CD4-positive, alpha-beta T cell treated with Interferon alpha-2 for 1 hour (primary cell): ENCODE measurements at places on chromosomes 12 and 14.

GRCh38 chr14:90301668-90302090, 30.1 kb downstream of the NRDE2 start:
- no peak for DNase-seq

DNA sequence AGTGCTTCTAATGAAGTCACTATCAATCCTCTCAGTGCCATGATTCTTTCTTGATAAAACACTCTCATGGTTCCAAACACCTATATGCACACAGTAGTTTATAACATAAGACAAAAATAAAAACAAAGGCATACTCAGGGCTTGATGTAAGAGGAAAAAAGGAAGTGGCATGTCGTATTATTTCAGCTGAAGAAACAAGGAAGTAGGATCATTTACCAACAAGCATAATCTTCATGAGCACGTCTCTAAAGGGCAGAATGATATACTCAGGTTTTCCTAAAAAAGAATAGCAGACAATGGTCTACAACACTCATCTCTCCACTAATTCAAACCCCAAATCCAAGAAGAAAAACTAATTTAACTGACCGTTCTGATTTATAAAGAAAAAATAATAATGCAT, 33.9 kb downstream of the NUMB start:
- no peak for DNase-seq

- no peak for DNase-seq
These were observed 1.4 kb downstream of the AKAP6 start for GRCh38 chr14:32330351-32331111.

- DNase-seq, result no peak
These were observed 302.1 kb downstream of the MED13L start for GRCh38 chr12:115975411-115975810.

DNA sequence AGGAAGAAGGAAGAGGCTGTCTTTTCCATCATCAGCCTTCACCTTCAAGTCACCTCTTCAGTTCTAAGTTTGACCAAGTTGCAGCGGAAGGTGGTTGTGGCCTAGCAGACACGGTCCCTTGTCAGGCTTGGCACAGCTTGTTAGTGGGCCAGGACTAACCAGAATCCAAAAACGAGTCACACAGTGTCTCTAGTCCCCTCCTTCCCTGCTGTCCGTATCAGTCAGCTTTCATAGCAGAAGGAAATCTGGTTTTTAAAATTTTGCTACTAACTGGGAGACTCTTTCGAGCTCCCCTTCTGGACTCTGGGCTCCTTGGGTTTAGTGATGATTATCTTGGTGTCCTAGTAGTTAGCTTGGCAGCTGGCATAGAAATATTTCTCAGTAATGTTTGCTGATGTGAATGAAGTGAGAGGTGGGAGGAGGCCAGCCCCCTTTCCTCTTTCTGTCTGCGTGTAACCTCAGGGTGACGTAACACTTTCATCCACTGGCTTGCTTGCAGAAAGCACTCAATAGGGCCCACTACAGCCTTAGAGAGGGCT, 3.8 kb downstream of the ETV6 start:
- DNase-seq, result peak; percentile 60

- DNase-seq, result no peak
These were observed 317.6 kb downstream of the DPF3 start for GRCh38 chr14:72576258-72576657.
